PC-3 (cell line): ENCODE measurements at places on chromosomes 13 and 19.

DNA sequence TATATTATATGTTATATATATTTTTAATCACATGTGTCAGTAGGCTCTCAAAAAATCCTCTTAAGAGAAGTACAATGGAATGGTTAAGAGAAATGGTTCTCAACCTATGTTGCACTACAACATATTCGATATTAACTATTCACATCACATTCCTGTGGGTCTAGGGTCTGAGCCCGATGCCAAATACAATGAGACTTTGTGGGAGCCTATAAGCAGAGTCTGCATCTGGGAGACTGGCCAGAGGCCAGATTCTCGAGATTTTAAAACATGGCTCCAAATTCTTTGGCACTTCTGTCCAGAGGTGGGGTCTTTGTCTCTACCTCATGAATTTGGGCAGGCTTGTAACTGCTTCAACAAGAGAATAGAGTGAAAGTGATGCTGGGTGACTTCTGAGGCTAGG, 79.4 kb upstream of the NBEA start:
- no peak overlapping the region for H3K27ac ChIP-seq
- no peak for DNase-seq
- no peaks in the 10 kb centered on the region for H3K27me3 ChIP-seq
- H3K36me3 ChIP-seq: no peaks in the 10 kb centered on the region

DNA sequence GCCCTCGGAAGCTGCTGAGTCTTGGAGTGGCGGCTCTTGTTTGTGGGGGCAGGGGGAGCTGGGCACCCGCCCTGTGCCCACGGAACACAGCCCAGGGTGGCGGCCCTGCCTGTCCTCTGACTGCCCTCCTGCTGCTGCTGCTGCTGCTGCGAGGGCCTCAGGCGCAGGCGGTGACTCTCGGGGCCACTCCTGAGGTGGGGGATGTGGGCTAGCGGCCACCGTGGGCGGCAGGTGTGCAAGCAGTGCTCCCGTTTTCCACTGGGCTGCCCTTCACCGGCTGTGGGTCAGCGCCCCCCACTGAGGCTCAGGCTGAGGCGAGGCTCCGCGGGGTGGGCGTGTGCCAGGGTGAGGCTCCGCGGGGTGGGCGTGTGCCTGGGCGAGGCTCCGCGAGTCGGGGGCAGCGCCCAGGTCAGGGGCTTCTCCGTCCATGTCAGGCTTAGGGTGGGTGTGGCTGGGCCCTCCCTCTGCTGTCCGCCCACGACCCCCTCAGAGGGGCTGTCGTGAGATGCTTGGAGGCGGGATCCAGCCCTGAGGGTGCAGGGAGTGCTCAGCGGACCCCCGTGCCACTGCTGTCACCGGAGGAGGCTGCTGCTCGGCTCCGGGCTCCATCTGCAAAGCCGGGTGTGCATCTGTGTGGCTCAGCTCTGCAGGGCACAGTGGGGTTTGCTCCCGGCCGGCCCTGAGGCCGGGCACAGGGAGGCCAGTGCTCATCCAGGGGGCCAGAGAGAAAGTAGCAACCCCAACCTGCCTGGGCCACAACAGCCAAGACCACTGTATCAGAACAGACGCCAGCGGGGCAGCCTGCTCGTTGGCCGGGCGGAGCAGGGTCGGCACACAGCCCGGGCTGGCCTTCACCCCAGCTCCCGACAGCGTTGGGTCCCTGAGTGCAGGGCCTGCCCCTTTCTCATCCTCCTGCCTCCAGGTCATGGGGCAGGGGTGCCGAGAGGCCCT, 14.5 kb downstream of the CSNK1G2 start:
- no peak for DNase-seq
- H3K36me3 ChIP-seq: no peaks in the 10 kb centered on the region
- no peak overlapping the region for H3K27ac ChIP-seq
- H3K4me1 ChIP-seq: no peaks in the 10 kb centered on the region
- H3K4me3 ChIP-seq: no peak overlapping the region

DNA sequence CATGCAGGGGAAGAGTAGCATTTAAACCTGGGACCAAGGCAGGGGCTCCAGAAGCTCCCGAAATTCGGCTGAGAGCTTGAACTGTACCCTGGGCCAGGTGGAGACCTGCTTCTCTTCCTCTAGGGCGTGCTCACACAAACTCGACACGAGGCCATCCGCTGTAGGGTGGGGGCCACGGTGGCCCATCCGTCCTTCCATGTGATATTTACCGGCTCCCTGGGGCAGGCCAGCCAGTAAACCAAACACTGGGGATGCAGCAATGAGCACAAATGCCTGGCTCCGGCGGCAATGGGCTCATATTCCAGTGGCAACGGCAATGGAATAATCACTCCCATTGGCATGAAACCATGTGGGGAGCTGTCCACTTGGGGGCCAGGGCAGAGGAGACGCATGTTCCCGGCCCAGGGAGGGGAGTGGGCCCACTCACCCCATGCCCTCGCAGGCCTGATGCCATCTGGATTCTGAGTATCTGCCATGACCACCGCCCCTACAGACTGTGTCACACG, 10.8 kb downstream of the SH3GL1 start:
- H3K36me3 ChIP-seq: no peaks in the 10 kb centered on the region
- H3K27me3 ChIP-seq: no peaks in the 10 kb centered on the region
- H3K27ac ChIP-seq: no peak overlapping the region
- H3K4me1 ChIP-seq: peaks cover 16% of the 10 kb centered on the region

DNA sequence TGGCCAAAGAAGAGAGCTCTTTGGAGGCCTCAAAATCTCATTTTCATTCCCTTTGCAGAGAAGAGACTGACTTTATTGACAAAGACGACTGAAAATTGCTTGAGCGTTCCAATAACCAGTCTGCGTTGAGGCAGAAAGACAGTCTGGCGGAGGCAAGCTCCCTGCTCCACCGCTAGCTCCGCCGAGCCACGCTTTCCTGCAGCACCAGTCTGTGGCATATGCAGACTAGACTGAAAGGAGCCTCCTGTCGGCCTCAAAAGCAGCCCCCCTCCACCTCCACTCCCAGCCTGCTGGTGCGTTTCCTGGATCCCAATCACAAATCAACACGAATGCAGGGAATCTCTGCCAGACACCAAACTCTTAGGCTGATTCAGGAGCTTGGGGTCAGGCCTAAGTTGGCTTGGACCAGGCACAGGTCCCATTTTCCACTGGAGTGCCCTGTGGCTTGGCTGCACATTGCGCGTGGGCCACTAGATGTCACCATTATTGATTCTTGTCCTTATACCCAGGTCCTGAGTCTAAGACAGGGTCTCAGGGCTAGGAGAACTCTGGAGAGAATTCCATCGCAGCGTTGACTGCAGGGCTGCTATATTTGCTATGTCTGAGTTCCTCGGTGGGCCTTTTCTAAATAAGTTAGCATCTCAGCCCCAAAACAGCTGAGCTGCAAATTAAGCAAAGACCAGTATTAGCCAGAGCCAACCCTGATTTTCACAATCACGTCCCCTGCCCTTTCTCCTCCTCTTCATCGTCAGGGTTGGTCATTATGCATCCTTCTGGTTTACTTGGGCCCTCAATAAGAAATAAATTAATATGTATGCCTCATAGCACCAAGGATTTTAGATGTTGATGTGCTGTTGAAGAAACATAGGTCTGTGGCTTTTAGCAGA, 5.2 kb upstream of the ZNF507 start:
- no peak overlapping the region for H3K27ac ChIP-seq
- peaks cover 11% of the 10 kb centered on the region for H3K4me1 ChIP-seq
- H3K27me3 ChIP-seq: no peaks in the 10 kb centered on the region
- peak; percentile 60 for DNase-seq

DNA sequence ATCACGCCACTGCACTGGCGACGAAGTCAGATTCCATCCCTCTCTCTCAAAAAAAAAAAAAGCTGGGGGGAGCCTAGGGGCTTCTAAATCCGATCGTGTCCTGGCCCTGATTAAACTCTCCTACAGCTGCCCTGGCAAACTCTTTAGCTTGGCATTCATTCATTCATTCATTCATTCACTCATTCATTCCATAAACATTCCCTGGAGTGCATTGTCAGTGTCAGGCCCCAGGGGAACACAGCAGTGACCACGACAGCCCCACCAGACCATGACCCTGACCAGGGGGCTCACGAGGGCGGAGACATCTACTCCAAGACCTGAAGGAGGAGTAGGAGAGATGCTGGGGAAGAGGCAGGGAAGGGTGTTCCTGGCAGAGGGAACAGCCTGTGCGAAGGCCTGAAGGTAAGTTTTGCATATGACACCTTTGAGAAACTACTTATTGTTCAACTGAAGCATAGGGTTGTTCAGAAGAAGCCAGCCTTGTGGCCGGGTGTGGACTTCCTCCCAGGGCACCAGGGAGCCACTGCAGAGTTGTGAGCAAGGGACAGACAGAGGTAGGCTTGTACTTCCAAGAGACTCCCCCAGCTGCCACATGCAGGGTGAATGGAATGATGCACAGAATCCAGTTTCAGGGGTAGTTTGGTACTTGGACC, 24.5 kb downstream of the CEACAM16 start:
- H3K27ac ChIP-seq: no peak overlapping the region
- peaks cover 34% of the 10 kb centered on the region for H3K4me1 ChIP-seq
- no peak for DNase-seq

DNA sequence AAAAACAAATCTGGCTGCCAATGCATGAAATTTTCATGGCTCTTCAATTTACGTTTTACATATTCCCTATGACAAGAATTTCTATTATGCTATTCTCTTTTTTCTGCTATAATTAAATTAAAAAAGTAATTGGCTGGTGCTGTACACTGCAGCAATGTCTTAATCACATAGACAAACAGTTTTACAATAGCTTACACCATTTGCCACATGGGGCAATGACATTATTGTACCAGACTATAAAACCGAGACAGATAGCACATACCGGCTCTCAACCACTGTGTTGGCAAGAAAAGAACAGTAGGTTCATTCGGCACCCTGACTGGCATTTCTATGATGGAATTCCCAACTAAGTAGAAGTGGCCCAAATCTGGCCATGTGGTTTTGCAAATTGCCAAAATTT, 67.7 kb downstream of the DACH1 start:
- no peak for DNase-seq
- no peak overlapping the region for H3K27ac ChIP-seq
- no peaks in the 10 kb centered on the region for H3K4me1 ChIP-seq
- H3K4me3 ChIP-seq: no peak overlapping the region
- no peaks in the 10 kb centered on the region for H3K36me3 ChIP-seq
- no peaks in the 10 kb centered on the region for H3K27me3 ChIP-seq

GRCh38 chr19:46601318-46602224, at the start of gene CALM3:
Gene CALM3, plus strand, starts transcription at chr19:46601330. Its CDS starts 105 bp downstream, at chr19:46601435.
- H3K4me1 ChIP-seq: peaks cover 13% of the 10 kb centered on the region
- peak within 1 kb of the TSS; percentile 100 for H3K4me3 ChIP-seq
- no peak for DNase-seq
- no peaks in the 10 kb centered on the region for H3K27me3 ChIP-seq
- peak within 1 kb of the TSS; percentile 94 for H3K27ac ChIP-seq

DNA sequence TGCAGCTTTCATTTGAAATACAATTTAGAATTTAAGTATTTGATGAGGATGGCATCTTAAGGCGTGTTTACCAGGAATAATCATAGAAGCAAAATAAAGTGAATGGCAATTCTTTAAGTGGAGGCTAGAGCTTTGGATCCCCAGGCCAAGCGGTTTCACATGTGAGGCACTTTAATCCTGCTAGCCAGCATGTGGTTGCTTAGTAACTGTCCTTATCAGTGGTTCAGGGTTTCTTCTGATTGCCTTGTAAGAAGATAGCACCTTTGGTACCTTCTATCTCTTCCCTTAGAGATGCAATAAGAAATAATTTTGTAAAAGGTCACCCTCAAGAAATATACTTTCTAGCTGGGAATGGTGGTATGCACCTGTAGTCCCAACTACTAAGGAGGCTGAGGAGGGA, 38.9 kb upstream of the SERP2 start:
- no peak overlapping the region for H3K27ac ChIP-seq
- DNase-seq: no peak
- H3K36me3 ChIP-seq: no peaks in the 10 kb centered on the region

- H3K27me3 ChIP-seq: no peaks in the 10 kb centered on the region
- H3K36me3 ChIP-seq: peaks cover 63% of the 10 kb centered on the region
- no peak for DNase-seq
- H3K27ac ChIP-seq: no peak overlapping the region
- no peaks in the 10 kb centered on the region for H3K4me1 ChIP-seq
Measured at GRCh38 chr19:8487137-8487851, 15.1 kb downstream of the PRAM1 start.

- H3K36me3 ChIP-seq: no peaks in the 10 kb centered on the region
- no peaks in the 10 kb centered on the region for H3K27me3 ChIP-seq
- H3K27ac ChIP-seq: no peak overlapping the region
- H3K4me1 ChIP-seq: no peaks in the 10 kb centered on the region
- H3K4me3 ChIP-seq: no peak overlapping the region
Measured at GRCh38 chr13:90493667-90494066, 853.8 kb upstream of the MIR17HG start.

DNA sequence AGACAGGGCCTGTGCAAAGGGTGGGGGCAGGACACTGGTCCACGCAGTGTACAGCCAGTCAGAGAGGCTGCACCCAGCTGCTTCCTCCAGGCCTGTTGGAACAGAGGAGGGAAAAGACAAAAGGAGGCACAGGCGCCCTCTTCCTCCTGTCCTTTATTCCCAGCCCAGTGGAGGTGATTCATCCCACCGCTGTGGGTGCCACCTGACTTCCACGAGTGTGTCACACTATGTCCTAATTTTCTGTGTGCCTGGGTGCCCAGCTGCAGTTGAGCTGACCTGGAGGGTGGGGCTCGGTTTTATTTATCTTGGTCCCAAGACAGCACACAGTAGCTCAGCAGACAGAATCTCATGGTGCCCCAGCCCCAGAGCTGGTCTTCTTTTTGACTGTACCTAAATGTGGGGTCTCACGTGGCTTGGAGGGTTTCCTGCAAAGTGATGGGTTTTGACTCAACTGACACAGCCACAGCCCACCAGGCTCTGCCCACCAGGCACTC, 9.0 kb downstream of the EPS15L1 start:
- no peaks in the 10 kb centered on the region for H3K27me3 ChIP-seq
- peak; percentile 86 for DNase-seq
- H3K4me3 ChIP-seq: no peak overlapping the region
- H3K36me3 ChIP-seq: no peaks in the 10 kb centered on the region
- peak overlapping the region; percentile 64 for H3K27ac ChIP-seq
- H3K4me1 ChIP-seq: peaks cover 22% of the 10 kb centered on the region

DNA sequence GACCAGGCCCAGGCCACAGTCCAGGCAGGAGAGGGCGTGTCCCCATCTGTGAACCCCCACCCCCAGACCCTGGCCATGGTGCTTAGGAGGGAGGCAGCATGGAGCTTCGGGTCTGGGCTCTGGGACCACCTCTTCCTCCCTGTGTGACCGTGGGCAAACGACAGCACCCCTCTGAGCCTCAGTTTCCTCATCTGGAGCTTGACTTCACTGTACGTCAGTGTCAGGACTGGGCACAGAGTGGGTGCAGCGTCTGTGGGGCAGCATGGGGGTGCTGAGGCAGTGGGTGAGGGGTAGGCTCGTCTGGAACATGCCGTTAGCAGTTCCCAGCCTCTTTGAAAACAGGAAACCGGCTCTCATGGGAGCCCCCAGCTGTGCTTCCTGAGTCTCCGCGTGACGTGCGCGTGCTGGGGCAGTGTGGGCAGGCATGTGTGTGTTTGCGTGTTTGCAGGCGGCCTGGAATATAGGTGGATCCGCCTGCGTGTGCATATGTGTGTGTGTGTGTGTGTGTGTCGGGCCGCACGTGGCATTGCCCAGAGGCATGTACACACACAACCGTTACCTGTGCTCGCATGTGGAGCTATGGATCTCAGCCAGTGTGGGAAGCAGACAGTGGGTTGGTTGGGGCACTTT, 15.8 kb downstream of the ARRDC2 start:
- H3K4me3 ChIP-seq: no peak overlapping the region
- H3K4me1 ChIP-seq: peaks cover 12% of the 10 kb centered on the region
- H3K36me3 ChIP-seq: no peaks in the 10 kb centered on the region
- DNase-seq: no peak
- H3K27ac ChIP-seq: no peak overlapping the region
